ENCODE measurements at places on chromosomes 1 and 21. TPM values are rescaled to one million over a fixed set of nuclear protein-coding genes. Genes with fewer than 3 reads are reported as not detected.

The IGSF21 gene
- not detected for polyA plus RNA-seq

The MAEL gene
- polyA plus RNA-seq = not detected

The SIM2 gene
- polyA plus RNA-seq = 0.36 TPM

The TMEM79 gene
- polyA plus RNA-seq = 0.99 TPM

The KRTAP10-8 gene
- polyA plus RNA-seq = not detected

The TMPRSS15 gene
- not detected for polyA plus RNA-seq

The SLC26A9 gene
- 0.03 TPM for polyA plus RNA-seq

The NTMT2 gene
- polyA plus RNA-seq = not detected

The FAM43B gene
- polyA plus RNA-seq = 0.80 TPM

The LIX1L gene
- 24.9 TPM for polyA plus RNA-seq

The ZBTB8A gene
- 0.82 TPM for polyA plus RNA-seq

The KLF17 gene
- not detected for polyA plus RNA-seq

The SUMO3 gene
- polyA plus RNA-seq = 46.6 TPM

The PPOX gene
- polyA plus RNA-seq = 27.7 TPM

The CHI3L1 gene
- polyA plus RNA-seq = 0.09 TPM

The ANKRD65 gene
- 13.2 TPM for polyA plus RNA-seq

The LYPD8 gene
- not detected for polyA plus RNA-seq

The SELE gene
- polyA plus RNA-seq = 0.08 TPM

The RPTN gene
- polyA plus RNA-seq = not detected

The FTCD gene
- 75.7 TPM for polyA plus RNA-seq

The LCE1A gene
- polyA plus RNA-seq = not detected

The CYP4A11 gene
- polyA plus RNA-seq = not detected

The MATN1 gene
- polyA plus RNA-seq = 0.03 TPM

The MYBPH gene
- polyA plus RNA-seq = not detected

The GOLT1A gene
- 25.8 TPM for polyA plus RNA-seq

The LCE1D gene
- not detected for polyA plus RNA-seq

Data from HepG2 (cell line).